Fibroblast of skin of scalp (primary cell): ENCODE measurements at places on chromosomes 16 and 17.

- DNase-seq = no peak
These were observed 2449.5 kb downstream of the TP53TG3F start for GRCh38 chr16:35908942-35909341.

DNA sequence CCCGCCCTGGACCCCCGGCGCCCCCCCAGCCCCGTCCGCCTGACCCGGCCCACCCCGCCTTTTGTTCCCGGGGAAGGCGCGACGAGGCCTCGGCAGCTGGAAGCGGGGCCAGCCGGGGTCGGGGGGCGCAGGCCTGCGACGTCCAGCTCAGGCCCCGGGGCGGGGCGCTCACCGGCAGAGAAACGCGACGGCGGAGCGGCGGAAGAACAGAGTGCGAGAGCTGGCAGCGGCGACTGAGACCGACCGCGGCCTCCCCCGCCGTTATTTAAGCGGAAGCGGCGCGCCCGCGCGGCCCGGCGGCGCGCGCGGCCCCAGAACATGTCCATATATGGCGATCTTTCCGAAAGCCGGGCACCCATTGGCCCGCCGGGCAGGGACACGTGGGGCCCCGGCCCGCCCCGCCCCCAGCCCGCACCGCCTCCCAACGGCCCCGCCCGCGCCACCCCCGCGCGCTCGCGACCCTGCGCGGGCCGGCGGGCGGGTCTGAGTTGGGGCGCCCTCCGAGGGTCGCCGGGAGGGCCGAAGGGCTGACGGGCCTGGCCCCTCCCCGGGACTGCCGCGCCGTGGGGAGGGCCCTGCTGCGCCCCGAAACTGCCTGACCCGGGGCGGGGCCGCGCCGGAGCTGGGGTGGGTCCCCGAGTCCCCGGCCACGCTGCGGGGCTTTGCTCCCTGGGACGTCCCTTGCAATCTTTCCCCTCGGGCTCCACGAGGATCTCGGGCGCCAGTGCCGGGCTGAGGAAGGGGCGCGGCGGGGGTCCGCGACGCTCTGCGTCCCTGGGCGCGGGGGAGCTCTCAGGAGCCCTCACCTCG, at the start of gene ACTG1:
Gene ACTG1, minus strand, starts transcription at position 238 of the 810 bp plus-strand sequence. CDS start 445 bp downstream, outside the sequence.
- peak; percentile 97 for DNase-seq

GRCh38 chr16:6684076-6684673, 648.5 kb upstream of the RBFOX1 start:
- no peak for DNase-seq

DNA sequence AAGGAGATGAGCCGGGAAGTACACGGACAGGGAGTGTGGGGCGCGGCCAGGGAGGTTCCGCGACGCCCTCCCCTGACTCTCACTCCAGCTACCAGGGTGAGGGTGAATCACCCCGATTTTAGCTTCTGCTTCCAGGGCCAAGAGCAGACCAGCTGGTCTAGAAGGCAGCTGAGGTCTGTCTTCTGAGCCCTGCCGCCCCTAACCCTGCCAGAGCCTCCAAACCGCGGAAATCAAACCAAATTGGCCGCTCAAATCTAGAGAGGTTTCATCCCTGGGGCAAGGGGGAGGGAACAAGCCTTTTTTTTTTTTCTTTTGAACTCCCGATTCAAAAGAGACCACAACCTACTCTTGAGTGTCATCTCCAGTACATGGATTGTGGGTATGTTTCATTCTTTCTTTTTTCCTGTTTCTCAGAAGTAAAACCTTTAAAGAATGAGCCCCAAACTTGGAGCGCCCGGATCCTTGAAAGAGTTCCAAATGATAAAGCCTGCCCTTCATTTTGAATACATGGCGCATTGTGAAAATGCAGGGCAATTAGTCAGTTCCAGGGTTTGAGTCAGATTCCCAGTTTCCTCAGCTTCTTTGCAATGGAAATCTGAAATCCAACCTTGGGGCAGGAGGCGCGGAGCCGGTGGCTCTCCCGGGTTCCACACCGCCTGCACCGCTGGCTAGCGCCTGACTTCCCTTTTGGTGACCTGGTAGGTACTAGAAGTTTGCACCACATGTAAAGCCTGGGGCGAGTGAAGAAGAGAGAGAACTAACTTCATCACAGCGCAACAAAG, 16.5 kb upstream of the ZFHX3 start:
- DNase-seq = peak; percentile 85

DNA sequence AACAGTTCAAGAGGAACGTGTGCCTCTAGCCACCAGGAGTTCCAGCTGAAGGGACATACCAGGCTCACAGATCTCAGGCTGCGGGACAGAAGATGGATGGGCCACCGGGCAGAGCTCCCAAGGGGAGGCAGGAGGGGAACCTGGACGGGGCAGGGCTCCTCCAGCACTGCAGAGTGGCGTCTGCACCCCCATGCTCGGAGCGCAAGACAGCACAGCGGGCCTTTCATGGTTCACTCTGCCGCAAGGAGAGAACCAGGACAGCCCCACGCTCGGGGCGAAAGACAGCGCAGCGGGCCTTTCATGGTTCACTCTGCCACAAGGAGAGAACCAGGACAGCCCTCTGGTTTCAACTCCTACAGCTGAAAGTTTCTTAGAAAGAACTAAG, 20.6 kb downstream of the SLC38A10 start:
- no peak for DNase-seq

DNA sequence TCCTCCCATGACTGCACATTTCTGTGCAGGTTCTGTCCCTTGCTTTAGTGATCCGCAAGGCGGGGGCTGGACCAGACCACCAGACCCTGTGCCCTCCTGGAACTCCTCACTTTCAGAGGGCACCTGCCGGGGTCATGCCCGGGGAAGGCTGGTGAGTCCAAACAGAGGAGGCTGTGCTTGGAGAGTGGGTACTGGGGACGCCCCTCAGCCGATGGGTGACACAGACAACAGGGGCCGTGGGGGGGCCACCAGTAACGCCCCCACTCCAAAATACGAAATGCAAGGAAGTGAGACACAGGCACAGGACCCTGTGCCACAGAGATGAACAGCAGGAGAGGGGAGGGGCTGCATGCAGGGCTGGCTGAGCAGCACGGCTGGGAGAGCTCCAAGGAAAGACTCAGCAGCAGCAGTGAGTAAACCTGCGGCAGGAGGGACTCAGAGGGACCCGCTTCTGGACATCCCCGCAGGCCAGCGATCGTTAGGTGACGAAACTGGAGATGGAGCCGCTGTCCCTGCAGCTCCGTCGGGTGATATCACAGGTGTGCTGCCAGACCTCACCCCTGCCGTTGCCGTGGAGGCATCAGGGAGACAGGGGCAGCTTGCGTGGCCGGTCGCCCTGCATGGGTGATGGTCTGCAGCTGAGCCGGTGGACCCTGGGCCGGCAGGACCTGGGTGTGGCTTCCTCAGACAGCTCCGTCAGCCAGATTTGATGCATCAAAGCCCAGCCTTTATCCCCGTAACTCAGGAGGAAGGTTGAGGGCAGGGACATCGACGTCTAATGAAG, 71.2 kb upstream of the GNG13 start:
- DNase-seq = no peak

- DNase-seq = no peak
These were observed 78.7 kb upstream of the GPRC5B start for GRCh38 chr16:19963301-19963700.

DNA sequence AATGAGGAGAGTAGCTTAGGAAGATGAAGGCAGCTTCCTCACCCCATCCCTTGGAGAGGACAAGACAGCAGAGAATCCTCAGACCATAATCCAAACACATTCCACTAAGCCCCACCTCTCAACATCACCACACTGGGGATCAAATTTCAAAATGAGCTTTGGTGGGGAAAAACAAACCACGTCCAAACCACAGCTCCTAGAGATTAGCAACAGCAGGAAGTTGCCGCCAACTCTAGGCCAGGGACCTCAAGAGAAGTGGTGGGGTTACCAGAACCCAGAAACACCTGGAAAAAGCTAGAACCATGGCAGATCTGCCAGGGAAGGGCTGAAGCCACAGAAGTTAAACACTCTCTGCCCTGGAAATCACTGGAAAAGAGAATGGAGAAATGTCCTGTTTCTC, 571.6 kb downstream of the HS3ST4 start:
- DNase-seq = no peak

GRCh38 chr16:5444189-5444588, 346.6 kb upstream of the EEF2KMT start:
- no peak for DNase-seq

DNA sequence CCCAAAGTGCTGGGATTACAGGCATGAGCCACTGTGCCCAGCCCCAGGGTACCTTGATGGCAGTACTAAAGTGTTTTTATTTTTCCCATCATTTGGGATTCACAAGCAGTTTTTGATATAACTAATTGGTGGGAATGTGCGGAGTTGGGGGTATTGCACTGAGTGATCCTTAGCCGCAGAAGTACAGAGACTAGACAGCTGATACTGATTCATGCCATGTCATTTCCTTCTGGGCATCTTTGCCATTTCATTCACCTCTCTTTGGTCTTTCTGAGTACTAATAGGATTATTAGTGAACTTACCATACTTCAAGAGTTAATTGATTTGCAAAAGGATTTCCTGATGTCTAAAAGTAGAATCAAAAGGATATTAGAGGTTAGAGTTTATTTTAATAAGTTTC, 9.7 kb downstream of the NMT1 start:
- DNase-seq = no peak

DNA sequence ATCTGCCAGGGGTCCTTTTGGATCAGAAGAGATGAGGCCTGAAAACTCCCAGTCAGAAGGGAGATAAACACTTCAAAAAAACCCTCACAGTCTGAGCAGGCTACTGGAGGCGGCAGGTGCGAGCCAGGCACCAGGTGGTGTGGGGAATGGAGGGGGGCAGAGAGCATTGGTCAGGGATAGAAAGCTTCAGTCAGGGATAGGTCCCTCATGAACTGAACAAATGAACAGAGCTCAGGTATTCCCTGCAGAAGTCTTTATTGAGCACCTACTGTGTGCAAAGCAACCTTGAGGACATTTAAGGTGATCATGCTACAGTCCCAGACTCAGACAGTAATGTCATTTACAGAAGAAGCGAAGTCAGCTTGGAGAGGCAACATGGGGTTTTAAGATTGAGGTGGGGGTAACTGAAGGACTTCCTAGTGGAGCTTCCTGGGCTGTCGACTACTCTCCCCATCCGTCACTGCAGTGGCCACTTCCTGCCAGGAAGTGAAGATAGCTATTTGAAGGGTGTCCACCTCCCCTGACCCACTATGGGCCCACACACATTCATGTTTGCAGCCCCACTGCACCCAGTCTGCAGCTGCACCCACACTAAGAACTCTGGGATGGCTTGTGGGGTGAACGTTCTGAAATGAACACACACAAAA, 3.2 kb downstream of the KIFC3 start:
- DNase-seq = no peak

DNA sequence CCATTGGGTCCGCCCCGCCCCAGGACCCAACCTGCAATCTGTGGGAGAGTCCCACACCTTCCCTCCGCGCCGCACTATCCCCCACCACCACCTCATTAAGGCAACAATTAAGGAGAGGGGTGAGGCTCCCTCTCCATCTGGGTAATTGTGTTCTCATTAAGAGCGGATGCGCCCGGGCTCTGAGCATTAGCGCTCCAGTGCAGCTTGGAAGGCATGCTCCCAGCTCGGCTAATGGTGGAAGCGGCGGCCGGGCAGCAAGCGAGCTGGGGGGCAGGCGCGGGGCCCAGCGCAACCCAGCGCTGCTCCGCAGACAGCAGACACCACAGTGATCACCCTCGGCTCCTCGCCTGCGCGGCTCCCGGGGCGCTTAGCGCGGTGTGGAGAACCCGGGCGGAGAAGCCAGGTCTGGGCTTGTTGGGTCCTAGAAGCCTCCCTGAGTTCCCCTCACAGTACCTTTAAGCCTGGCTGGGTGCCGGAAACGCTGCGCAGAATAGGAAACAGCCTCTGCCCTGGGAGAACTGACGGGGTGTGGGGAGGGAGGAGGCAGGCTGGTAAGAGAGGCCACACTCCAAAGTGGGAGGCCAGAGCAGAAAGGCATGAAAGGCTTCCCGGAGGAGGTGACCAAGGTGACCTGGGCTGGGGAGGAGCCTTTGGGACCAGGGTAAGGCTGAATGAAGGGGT, 6.4 kb downstream of the CBLN1 start:
- no peak for DNase-seq

- no peak for DNase-seq
These were observed 6.0 kb downstream of the SYNGR2 start for GRCh38 chr17:78174346-78174869.

DNA sequence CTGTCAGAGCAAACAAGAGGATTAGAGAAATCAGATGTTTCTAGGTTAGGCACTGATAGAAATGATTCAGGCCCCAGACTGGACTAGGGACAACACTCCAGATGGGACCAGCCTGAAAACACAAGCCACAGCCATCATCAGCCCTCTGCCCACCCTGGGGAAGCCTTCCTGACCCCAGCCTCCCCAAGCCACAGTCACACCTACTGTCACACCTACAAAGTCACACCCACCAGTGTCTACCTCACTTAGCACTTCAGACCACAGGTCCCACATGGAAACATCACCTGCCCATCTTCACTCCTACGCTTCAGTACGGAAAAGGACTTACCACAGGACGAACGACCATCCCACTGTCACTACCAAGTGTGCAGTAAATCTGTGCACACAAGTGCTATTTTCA, 197.9 kb downstream of the ZFHX3 start:
- DNase-seq = peak; percentile 13

DNA sequence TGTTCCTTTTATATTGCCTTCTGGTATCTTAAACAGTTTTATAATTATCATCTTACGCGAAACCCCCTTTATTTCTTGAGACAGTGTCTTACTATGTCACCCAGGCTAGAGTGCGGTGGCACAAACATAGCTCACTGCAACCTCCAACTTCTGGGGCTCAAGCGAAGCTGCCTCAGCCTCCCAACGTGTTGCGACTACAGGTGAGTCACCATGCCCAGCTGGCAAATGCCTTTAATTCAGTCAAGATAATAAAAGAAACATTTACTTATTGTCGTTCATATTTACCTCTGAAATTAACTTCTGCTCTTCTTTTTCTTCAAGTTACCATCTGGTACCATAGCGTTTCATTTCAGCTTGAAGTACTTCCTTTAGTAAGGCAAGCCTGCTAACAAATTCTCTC, 43.9 kb downstream of the FBXL20 start:
- DNase-seq = no peak

DNA sequence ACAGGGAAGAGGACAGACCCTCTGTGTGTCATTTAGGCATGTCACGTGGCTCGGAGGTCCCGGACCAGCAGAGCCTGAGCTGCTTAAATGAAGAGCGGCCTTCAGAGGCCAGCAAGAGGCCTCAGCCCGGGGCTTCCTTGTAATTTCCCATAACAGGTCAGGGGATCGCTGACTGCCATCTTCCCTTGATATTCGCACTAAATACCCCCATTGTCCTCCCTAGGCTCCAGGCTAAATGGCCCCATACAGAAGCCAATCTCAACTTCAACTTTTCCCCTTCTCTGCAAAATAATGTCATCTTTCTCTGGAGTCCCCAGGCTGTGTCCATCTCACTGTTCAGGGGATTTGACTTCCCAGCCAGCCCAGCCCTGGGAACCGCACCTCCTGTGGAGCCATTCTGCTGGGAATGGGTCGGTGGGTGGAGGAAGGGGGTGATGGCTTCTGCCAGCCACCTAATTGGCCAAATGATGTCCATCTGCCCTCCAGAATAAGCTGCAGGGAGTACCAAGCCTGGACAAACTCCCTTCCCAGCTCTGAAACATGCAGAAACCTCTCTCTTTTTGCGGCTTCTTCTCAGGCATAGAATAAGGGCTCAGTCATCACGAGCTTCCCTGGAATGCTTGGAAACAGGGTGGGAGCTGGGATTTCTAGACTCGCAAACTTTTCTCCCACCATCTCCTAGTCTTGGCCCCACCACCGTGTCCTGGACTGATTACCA, 129.9 kb downstream of the SDK2 start:
- no peak for DNase-seq
